ENCODE measurements at places on chromosomes 11 and 22.

DNA sequence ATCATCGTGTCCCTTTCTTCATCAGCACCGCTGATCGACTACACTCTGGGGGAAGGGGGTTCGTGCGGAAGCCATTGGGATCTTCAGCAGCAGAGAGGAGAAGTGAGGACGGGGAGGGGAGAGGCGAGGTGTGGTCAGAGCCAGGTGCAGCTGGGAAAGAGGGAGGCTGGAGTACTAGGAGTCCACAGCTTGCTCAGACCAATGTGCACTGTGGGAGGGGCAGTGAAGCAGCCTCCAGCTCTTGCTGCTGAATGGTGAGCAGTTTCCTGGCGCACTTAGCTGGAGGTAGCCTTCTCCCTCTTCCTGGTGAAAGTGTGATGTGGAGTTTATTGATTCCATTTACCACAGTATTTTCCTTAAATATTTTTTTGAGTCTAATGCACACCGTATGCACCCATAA is 99.0 kb upstream of the NECTIN1 start:
- DNase-seq, result no peak

- no peak for DNase-seq
Measured at GRCh38 chr11:1228921-1229451, 6.1 kb downstream of the MUC5B start.

DNA sequence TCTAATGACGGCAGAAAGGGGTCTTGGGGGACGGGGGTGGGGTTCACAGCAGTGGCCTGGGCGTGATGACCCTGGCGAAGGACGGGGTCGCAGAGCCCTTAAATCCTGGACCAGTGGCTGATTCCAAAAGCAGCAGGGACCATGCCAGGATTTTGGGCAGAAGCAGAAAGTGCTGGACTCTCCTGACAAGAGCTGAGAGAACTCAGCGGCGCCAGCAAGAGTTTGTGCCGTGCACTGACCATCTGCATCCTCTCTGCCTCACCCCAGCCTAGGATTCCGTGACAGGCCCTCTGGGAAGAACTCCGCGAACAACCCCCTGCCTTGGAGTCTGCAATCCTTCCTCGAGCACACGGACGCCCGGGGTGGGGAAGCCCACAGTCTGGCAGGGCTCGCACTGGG is 644 bp upstream of the NDUFV1 start:
- no peak for DNase-seq

GRCh38 chr11:43937434-43938411 is 4.7 kb upstream of the C11orf96 start:
- DNase-seq, result peak; percentile 65

DNA sequence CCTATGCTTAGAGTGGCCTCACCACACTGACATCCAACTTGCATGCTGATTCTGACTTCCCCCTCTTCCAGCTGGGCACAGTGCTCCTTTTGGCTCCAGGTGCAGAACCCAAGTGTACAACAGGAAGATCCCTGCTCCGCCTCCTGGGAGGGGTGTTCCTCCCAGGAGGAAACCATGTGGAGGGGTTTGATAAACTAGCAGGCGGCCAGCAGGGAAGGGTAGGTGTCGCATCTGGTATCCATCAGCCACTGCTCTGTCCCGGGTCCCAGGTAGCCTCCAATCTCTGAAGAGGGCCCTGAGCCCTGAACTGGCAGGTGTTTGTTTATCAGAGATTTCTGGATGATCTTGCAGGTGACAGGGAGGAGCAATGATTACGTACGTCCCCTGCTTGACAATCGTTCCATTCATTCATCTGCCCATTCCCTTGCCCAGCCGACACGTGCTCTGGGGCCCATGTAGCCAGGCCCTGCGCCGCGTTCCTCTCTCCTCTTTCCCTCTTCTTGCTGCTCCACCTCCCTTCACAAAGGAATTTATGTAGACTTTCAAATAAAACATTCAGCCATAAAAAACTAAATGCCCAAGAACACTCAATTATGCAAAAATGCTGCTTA is 41.2 kb upstream of the MICAL2 start:
- DNase-seq, result no peak

- DNase-seq, result peak; percentile 97
Measured at GRCh38 chr11:69638941-69639681, 1.8 kb upstream of the CCND1 start.

DNA sequence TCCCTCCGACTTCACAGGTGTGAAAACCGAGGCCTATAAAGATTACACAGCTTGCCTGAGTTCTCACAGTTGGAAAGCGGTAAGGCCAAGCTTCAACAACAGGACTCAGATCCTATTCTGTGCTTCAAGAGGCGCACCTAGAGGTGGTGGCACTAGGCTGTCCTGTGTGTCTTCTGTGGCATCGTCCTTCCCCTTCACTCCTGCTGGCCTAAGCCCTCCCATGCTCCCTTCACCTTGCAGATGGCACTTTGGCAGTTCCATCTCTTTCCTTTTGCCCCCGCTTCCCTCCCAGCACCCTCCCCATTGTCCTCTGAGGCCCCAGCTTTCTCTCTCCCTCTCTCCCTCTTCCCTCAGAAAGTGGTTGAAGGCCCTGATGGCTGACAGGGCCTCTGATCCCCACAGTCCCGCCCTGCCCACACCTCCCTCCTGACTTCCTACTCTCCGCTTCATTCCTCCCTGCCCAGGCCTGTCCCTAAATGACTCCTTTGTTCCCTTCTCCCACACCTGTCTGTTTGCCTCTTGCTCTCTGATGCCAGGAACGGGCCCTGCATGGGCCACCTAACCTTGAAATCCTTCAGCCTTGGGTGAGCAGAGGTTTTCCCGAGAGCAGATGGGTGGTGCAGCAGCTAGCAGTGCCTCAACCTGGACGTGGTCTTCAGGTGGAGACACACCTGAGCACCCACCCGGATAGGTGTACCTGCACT is 5.8 kb downstream of the TRIM29 start:
- DNase-seq, result no peak

GRCh38 chr11:19511413-19512183 is 201.0 kb upstream of the NAV2 start:
- no peak for DNase-seq

- no peak for DNase-seq
Measured at GRCh38 chr11:10743354-10744000, 7.6 kb upstream of the CTR9 start.

GRCh38 chr11:30424844-30425243 is 101.9 kb downstream of the ARL14EP start:
- peak; percentile 21 for DNase-seq

DNA sequence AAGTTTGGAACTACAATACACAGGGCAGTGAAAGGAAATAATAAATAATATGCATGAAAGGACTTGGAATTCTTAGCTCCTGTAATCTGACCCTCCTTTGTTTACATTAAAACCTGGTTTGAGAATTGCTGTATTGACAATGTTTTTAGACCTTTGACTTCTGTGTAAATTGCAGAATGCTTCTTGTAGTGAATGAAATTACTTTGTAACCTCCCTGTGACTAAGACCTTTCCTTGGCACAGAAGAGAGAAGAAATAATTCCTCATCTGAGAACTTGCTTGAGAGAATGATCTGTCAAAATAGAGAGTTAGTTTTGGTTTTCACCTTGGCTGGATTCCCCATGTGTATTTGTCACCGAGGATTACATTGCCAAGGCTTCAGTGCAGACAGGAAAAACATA is 640.0 kb upstream of the ANO5 start:
- peak; percentile 80 for DNase-seq

Data from kidney tubule cell (primary cell).